ENCODE measurements at places on chromosomes 6 and 20.

GRCh38 chr6:152273002-152273401 lies 364.2 kb downstream of the SYNE1 start:
- no peak for DNase-seq

DNA sequence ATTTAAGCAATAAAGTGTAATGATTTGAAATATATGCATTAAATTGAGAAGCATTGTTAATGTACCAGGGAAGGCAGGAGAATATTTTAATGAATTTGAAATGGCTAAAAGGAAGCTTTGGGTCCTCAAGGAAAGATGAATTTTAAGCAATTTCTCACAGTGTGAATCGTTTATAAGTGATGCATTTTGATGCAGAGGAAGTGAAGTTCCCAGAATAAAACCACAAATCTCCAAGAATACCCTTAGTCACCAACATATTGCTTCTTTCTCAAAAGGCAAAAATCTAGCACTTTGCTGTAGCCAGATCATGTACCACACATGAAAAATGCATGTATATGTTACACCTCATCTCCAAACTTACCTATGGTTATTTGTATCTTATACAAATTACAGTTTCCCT lies 11.7 kb downstream of the TPD52L1 start:
- DNase-seq: no peak

DNA sequence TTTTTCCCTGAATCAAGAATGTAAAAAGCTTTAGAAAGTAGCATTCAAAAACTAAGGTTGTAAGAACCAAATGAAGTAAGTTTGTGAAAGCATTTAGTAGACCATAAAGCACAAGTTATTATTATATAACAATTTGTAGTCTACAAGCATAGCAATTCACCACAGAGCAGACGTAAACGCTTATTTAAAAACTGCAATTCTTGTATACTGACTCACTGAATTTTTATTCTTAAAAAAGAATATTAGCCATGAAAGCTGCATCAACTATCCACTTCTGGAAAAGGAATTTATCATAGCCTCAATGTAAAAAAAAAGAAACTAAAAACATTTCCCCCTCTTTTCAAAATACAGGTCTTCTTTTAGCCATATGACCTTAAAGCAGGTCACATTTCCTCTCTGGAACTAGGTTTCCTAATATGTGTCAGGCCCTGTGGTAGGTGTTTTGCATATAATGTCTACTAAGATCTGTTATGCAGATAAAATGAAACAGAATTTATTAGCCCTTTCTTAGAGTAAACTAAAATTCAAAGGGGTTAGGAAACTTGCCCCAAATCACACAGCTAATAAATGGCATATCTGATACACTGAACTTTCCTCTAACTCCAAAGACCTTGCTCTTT lies 2.1 kb downstream of the MAP3K7 start:
- DNase-seq: no peak

DNA sequence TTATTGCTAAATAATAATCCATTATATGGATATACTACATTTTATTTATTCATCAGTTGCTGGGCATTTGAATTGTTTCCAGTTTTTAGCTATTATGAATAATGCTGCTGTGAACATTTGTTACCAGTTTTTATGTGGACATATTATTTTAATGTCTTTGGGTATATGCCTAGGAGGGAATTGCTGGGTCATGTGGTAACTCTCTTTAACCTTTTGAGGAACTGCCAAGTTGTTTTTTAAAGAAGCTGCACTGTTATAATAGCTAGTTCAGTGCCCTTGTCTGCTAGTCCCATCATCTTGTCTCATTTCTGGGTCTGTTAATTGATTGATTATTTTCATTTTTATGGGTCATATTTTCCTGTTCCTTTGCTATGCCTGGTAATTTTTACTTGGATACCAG lies 56.3 kb downstream of the FOXO3 start:
- no peak for DNase-seq

- no peak for DNase-seq
Measured at GRCh38 chr6:21026576-21027273, 492.5 kb downstream of the CDKAL1 start.

DNA sequence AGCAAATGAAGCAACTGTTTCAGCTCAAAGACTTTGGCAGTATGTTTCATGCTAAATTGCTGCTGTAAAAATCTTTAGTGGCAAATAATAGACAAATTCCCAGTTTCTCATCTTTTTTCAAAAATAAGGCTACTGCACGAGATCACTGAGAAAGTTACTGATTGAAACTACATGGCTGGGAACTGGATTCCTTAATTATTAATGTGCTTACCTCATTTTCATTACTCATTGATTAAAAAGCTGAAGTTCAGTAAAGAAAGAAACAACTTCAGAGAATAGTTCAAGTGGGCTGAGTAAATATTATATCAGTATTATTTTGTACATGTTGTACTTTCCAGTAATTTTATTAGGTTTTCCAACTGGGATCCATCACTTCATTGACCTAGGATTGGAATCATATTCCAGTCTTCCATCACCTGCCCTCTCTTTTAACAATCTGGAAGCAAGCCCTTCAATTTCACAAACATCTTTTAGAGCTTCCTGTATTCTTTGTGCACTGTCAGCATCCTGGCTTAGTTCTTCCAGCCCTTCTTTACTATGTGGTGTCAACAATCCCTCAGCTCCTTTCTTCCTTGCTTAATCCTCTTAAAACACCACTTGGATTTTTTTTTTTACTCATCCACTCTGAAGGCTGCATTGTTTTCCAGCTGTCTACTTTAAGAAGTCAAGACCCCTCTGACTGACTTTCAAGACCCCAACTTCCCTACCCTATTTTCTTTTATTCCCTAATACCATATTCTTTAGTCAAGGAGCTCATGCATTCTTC lies 4.3 kb downstream of the MEI4 start:
- DNase-seq: no peak

GRCh38 chr6:157650801-157651200 lies 172.2 kb upstream of the SNX9 start:
- DNase-seq: no peak

GRCh38 chr6:165118736-165119135 lies 190.7 kb downstream of the C6orf118 start:
- no peak for DNase-seq

GRCh38 chr6:94065707-94066337 lies 646.5 kb upstream of the EPHA7 start:
- no peak for DNase-seq

DNA sequence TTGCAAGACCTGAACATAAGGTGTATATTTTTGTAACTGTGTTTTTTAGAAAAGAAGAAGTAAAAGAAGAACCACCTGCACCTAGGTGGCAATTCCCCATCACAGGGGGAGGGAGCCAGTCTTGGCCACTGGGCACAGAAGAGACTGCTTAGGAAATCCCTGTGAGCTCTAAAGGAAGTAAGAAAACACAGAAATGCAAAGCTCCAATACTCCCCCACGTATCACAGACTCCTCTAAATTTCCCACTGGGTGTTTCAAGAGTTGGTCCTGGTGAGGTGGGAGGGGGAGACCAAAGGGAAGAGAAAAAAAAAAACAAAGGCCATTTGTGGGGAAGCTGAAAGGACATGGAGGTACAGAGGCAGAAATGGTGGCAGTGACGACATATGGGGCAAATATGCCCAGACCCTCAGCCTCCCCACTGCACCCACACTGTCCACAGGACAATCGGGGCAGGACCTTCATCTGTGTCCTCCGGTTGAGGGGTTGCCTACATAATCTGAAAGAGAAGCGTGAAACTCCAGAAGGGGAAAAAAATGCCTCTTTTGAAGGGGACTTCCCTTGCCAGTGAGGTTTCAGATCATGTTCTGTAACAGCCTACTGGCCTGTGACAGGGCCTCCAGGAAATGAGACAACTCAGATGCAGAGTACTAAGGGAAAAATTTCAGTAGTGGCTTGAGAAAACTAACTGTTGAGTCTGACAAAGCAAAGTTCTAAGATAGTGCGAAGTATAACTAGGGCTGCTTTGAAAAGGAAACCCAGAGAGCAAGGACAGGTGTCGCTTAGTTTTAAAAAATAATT lies 226.2 kb upstream of the MARCKS start:
- no peak for DNase-seq

DNA sequence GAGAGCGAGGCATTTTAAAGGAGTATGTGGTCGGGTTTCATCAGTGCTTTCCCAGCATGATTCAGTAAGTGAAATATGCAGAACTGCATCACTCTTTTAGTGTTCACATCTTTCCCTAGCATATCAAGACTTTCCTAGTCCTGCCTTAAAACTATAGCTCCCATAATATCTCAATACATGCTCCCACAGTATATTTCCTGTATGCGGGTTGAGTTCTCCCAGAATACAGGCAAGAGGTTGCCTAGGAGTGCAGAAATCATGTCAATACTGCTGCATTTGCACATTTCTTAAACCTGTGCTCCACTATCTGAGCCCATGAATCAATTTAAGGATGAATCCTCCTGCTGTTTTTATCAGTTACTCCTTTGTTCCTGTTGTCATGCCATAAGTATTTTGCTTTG lies 386.6 kb upstream of the SLC35B3 start:
- no peak for DNase-seq

DNA sequence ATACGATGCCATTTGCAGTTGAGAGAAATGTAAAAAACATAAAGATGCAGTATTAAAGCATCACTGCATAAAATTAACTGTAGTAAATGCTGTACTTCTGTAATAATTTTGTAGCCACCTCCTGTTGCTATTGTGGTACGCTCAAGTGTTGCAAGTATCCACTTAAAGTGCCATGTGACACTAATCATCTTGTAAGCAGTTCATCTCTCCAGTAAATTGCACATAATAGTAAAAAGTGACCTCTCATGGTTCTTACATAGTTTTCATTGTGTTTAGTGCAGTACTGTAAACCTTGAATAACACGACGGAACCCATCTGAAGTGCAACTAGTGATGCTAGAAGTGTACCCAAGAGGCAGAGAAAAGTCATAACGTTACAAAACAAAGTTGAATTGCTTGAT lies 190.1 kb upstream of the VGLL2 start:
- DNase-seq: no peak

DNA sequence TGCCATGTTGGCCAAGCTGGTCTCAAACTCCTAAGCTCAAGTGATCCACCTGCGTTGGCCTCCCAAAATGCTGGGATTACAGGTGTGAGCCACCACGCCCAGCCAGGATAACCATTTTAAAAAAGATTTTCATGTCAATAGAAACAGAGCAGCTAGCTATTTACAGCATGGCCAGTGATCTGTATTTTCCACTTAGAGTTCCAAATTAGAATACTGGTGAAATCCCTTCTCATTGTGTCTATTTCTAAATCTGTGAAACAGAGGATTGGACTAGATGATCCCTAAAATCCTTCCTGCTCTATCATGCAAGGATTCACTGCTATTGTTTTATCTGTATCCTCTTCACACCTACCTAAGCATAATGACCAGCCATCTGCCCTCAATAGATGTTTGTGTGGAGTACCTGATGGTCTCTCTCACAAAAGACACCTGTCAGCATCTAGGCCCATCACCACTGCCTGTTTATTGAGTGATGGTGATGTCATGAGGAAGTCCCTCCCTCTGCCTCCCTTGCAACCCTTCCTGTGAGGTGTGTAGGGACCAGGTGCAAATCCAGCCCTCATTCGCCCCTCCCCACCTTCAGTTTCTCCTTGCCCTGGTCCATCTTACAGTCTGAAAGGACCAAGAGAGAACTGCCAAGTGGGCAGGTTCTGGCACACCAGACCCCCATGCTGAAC lies 26.5 kb upstream of the SMIM29 start:
- no peak for DNase-seq

- DNase-seq: no peak
Measured at GRCh38 chr6:129194306-129194941, 311.5 kb downstream of the LAMA2 start.

- no peak for DNase-seq
Measured at GRCh38 chr6:140586426-140587061, 1212.1 kb upstream of the CITED2 start.

DNA sequence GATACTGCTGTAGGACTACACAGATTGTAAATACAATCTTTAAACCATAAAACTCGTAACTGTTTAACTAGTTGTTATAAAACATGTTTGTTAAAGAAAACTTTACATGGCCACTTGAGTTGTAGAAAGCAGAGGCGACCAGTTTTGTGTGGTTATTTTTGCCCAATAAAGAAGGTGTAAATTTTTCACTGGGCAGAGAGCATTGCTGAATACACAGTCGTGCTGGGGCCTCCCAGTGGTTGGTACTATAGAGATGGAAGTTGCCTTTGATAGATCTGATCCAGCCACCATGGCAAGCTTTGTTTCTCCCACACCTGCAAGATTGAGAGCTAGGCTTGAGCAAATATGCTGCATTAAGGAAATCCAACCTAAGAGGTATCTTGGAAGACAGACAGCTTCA lies 34.0 kb upstream of the YWHAB start:
- DNase-seq: no peak

GRCh38 chr20:22303523-22303922 lies 280.8 kb downstream of the FOXA2 start:
- DNase-seq: no peak

- DNase-seq: no peak
Measured at GRCh38 chr20:17823409-17824144, 123.8 kb downstream of the BANF2 start.

DNA sequence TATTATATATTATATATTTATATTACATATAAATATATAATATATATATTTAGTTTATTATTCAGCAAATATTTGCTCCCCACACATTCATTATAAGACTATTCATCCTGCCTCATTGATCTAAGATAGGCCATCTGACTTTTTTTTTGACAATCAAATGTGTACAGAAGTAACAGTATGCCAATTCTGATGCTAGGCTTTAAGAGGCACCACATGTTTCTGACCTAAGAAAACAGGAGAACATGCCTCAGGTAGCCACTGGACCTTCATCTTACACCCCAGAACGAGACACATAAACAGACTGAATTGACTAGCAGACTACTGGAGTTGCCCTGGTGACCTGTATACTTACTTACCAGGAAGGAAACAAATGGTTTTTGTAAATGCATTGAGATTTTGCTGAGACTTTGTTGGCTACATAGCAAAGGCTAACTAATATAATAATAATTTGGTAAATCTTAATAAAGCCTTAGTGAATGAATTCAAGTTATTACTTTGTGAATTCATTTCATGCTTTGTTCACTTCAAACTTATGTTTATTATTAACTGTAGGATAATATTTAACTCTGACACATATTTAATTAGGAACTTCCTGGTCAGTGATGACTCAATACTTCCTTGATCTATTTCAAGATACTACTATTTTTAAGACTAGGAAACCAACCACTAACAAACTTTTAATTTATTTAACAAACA lies 13.4 kb upstream of the MYO6 start:
- DNase-seq: no peak

DNA sequence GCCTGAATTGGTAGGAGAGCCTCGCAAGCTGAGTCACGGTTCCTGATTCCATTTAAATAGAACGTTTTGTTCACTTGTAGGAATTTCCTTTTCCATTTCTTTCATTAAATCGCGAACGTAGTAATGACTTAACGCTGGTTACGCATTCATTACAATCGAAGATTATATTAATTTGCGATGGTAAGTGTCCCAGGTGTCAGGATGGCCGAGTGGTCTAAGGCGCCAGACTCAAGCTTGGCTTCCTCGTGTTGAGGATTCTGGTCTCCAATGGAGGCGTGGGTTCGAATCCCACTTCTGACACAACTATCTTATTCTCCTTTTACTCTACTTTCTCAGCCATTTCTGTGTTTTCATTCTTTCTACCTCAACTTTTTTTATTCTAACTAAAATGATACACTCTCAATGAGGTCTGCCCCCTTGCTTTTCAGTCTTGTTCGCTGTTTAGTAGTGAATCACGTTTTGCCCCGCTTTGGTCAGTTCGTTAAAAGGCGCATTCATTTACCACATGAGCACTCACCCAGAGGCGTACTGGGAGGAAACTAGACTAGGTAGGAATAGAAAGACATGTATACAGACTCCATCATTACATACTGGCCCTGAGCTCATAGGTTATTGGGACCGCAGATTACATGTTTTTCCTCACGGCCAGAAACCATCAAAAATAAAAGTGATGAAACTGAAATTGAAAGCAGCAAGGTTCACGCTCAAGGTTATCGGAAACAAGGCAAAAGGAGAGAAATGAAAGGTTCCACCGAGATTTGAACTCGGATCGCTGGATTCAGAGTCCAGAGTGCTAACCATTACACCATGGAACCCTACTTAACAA lies 17.3 kb upstream of the TRIM27 start:
- peak; percentile 72 for DNase-seq
